ENCODE measurements at places on chromosomes 13 and 19.

GRCh38 chr19:49186108-49186507 lies 28.5 kb downstream of the TRPM4 start:
- DNase-seq = no peak

GRCh38 chr19:37014456-37014855 lies 63.8 kb upstream of the ZNF420 start:
- DNase-seq = no peak

DNA sequence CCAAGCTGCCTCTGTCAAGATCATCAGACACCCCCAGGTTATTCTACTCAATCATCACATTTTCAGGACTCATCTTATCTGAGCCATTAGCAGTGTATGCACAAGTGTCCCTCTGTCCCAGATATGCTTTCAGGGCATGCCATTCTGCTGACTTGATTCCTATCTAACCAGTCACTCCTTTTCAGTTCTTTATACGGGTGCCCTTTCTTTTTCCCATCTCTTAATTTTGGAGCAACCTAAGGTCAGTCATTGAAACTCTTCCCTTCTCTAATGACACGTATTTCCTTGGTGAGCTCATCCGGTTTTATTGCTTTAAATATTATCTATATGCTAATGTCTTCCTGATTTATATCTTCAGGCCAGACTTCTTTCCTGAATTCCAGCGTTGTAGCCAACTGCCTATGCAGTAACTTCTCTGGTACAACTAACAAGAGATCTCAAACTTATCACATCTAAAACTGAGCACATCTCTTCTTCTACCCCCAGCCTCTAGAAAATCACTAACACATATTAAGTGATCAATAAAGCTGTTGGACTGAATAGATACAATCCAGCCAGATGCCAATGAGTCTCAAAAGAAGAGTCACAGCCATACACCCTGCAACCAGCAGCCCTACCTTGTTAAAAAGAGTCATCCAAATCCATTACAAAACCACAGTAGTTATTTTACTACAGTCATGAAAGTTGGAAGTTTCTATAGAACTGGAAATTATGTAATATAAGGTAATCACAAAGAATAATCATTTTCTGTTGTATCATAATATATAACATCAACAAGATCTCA lies 58.8 kb downstream of the DCLK1 start:
- no peak for DNase-seq

DNA sequence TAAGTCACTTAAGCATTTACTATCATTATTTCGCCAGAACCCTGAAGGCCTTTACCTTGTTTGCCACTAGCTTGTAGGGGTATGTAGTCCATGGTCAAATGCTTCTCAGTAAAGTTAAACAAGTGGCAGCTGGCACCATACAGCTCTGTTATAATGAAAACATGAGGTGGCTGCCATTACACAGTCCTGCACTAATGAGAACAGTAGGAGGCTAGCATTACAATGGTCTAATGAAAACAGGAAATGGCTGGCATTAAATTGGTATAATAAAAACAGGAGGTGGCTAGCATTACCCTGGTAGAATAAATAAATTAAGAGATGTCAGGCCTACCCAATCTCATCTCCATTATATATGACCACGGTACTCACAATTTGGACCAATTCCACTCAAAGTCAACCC lies 107.5 kb downstream of the PCDH17 start:
- no peak for DNase-seq

- no peak for DNase-seq
Measured at GRCh38 chr19:41409288-41409687, 11.7 kb downstream of the BCKDHA start.
